Activated CD4-positive, CD25-positive, alpha-beta regulatory T cell treated with anti-CD3 and anti-CD28 coated beads, Interleukin-2, amount 50 U/mL, for 24 hours (primary cell): ENCODE measurements at places on chromosomes 2 and 18.

GRCh38 chr2:80364524-80365212 is 60.1 kb upstream of the LRRTM1 start:
- ATAC-seq, result no peak

- ATAC-seq, result no peak
These were observed 2.3 kb downstream of the TM4SF20 start for GRCh38 chr2:227376656-227377396.

DNA sequence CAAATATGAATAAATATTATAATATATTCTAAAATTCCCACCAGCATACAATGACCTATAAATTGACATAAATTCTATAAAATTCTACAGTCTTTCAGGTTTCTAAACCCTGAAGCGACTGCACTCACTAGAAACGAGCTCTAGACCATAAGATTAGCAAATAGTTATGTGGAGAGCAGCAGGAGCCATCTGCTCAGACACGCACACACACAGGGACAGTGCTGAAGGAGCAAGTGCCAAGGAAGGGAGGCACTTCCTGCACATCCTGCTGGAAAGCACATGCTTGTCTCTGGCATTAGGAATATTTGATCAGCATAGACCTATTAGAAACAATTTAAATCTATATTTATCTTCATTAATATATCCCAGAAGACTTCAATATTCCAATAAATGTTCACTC is 713.9 kb upstream of the CDH2 start:
- ATAC-seq, result no peak

DNA sequence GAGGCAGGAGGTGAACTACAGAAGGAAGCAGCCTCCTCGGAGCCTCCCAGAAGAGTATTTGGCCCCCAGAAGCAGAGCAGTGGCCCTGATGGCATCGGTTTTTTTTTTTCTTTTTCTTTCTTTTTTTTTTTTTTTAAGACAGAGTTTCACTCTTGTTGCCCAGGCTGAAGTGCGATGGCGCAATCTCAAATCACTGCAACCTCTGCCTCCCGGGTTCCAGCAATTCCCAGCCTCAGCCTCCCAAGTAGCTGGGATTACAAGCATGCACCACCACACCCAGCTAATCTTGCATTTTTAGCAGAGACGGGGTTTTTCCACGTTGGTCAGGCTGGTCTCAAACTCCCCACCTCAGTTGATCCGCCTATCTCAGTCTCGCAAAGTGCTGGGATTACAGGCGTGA is 34.8 kb upstream of the NCKAP5 start:
- ATAC-seq, result no peak

DNA sequence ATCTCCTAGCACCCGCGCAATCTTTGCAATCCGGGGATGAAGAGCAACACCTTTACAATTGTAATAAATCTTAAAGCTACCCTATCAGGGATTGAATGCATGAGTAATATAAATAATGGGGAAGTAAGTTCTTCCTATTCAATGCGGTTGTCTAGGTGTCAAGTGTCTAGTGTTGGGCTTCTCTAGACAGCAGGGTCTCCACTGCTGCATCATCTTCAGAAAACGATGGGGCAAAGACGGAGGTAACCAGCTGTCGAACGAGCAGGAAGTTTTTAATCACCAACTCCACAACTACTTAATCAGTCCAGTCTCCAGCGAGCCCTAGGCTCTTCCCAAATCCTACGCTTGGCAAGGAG is 573 bp downstream of the STAM2 start:
- ATAC-seq, result peak; percentile 7

- ATAC-seq, result no peak
These were observed 559.3 kb upstream of the PIK3C3 start for GRCh38 chr18:41395695-41396094.

DNA sequence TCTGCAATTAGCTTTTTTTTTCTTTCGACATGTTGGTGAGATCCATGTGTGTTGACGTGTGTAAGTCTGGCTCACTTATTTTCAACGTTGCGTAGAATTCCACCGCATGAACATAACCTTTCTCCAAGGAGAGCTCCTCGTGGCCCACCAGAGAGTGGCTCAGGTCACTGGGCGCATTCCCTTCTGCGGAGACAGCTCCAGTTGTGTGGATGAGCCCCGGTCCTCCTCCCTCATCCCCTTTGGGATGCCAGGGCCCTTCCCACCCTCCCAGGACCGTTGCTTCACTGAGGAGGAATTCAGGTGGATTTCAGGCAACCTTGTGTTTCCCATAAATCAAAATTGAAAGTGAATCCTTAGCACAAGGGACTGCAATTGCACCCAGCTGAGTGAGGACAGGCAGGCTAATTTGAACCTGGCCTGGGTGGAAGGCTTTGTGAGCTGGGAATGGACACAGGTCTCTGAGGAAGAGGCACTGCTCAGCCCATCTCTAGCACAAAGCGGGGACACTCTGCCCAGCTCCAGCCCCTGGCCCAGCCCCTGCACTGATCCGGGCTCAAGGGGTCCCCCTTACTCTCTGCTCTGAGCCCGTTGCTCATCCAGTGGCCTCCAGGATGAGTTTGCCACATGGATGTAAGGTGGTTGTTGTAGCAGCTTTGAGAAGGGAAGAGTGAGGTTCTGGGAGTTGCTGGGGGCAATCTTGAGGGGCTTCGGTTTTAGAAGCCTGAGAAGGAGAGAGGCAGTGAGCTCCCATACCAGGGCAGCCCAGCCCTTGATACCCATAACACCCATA is 57.8 kb upstream of the HAAO start:
- no peak for ATAC-seq

DNA sequence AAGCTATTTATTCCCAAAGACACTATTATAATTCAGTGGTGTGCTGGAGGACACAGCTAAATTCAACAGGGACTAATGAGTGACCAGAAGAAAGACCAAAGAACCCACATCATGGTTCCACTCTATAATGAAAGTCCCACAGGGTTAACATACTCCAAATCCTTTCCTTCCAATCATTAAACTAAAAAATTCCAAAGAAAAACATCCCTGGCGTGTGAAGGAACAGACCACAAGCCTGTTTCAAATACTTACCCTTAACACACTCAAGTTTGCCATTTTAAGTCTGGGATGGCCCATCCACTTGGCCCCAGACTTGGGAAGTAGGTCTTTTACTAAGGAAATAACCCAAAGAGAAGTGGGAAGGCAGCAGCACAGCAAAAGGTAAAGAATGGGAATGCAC is 150.1 kb upstream of the CCDC150 start:
- ATAC-seq, result no peak

DNA sequence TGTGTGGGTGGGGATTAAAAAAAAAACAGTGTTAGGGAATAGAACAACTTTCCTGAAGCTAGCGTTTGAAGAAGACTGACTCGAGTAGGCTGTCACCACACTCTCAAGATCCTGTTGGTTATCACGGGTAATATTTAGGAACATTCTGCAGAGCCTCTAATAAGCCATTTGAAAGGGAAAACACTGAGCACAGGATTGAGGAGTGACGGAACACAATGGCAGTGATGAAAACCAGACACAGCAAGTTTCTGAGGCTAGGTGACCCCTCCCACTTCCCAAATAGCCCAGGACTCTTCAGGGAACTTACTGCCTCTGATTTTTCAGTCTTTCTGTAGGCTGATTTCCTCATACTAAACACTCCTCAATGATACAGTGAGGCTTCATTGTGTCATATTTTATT is 88.2 kb upstream of the TMEM200C start:
- ATAC-seq, result no peak

DNA sequence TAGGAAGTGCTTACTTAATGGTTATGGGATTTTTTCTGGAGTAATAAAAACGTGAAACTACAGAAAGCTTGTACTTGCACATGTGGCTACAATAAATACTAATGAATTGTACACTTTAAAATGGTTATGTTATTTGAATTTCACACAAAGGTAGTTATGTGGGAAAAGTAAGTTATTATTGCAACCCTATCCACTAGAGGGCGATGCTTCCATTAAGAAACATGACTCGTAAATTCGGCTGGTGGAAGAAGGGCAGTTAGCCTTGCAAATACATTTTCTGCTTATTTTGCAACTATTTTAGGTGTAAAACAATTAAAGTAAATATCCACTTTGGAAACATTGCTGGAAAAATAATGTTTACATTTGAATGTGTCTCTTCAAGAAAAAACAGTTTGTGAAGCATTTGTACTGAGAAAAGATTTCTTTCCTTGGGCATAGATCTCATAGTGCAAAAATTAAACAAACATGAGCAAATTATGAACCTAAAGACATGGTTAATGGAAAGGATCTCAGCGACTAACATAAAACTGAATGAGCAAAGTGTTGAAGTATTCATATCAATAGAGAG is 68.1 kb upstream of the CSRNP3 start:
- ATAC-seq, result no peak

DNA sequence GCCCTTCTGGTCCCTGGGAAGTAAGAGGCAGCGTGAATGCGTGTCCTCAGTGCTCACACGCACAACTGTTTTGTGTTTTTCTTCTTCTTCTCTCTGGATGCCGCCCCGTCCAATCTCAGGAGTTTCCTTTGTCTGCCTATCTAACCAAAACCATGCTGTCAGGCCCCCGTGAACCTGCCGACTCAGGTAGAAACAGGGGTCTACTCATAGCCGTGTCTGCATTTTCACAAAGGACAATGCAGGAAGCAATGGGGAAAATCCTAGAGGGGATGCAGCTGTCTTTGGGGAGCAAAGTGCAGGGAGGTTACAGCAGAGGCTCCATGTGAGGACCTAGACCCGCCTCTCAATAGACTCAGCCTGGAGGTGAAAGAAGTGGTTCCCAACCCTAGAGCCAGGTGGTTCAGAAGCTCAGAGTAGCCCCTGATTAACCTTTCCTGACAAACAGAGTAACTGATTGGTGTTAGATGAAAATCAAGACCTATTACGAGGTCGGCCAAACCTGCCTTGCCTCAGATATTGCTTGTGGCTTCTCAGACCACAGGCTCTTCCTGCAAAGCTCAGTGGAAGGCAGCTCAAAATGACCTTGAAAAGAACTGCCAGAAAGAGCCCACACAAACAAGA is 49.3 kb downstream of the CD226 start:
- ATAC-seq, result peak; percentile 18

DNA sequence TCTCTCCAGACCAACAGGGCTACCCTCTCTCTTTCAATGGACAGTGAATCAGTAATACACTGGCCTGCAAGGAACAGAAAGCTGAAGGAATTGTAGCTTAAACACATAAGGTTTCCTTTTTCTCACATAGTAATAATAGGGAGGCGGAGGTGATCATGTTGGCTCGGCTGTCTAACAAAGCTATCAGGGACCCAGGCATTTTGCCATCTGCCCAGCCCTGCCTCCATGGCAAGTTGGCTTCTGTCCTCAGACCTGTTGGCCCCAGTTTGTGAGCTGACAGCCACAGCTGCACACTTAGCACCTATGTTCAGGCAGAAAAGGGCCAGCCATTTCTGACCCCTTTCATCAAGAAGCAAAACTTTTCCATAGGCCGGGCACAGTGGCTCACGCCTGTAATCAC is 2.0 kb upstream of the CHRNG start:
- no peak for ATAC-seq

- no peak for ATAC-seq
These were observed 191.9 kb downstream of the ARL4C start for GRCh38 chr2:234304950-234305349.

- no peak for ATAC-seq
These were observed 19.8 kb downstream of the CCT7 start for GRCh38 chr2:73253901-73254300.

GRCh38 chr2:132877923-132878322 is 207.9 kb upstream of the LYPD1 start:
- no peak for ATAC-seq

DNA sequence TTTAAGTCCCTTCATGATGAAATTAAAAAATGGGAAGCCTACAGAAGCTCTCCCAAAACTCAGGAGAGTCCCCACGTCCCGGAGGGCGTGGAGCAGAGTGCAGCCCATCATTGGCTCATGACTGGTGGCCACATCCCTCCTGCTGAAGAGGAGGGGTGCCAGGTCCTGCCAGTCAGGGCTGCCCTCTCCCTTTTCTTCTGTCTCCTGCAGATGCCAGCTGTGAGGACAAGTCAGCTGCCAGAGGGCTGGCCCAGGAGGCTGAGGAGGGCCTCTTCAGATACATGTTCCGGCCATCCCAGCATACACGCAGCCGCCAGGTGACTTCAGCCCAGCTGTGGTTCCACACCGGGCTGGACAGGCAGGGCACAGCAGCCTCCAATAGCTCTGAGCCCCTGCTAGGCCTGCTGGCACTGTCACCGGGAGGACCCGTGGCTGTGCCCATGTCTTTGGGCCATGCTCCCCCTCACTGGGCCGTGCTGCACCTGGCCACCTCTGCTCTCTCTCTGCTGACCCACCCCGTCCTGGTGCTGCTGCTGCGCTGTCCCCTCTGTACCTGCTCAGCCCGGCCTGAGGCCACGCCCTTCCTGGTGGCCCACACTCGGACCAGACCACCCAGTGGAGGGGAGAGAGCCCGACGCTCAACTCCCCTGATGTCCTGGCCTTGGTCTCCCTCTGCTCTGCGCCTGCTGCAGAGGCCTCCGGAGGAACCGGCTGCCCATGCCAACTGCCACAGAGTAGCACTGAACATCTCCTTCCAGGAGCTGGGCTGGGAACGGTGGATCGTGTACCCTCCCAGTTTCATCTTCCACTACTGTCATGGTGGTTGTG is 2.6 kb downstream of the INHA start:
- no peak for ATAC-seq

DNA sequence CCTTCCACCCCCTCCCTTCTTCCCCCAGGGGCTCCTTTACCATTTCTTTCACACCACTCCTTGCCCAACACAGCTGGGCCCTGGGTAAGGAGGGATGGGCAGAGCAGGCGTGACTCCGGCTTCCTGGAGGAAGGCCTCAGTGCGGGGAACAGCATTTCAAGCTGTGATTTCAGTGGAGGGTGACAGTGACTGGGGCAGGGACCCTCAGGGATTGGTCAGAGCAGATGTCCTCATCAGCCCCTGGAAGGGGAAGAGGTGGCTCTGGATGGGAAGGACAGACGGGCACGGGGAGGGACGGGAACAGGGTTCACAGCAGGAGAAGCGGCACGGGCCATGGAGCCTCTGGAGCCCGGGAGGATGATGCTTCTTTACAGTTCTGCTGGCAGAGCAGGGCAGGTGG is 130.8 kb upstream of the TWIST2 start:
- no peak for ATAC-seq

- no peak for ATAC-seq
These were observed 526.3 kb upstream of the LRRTM1 start for GRCh38 chr2:80830891-80831290.

DNA sequence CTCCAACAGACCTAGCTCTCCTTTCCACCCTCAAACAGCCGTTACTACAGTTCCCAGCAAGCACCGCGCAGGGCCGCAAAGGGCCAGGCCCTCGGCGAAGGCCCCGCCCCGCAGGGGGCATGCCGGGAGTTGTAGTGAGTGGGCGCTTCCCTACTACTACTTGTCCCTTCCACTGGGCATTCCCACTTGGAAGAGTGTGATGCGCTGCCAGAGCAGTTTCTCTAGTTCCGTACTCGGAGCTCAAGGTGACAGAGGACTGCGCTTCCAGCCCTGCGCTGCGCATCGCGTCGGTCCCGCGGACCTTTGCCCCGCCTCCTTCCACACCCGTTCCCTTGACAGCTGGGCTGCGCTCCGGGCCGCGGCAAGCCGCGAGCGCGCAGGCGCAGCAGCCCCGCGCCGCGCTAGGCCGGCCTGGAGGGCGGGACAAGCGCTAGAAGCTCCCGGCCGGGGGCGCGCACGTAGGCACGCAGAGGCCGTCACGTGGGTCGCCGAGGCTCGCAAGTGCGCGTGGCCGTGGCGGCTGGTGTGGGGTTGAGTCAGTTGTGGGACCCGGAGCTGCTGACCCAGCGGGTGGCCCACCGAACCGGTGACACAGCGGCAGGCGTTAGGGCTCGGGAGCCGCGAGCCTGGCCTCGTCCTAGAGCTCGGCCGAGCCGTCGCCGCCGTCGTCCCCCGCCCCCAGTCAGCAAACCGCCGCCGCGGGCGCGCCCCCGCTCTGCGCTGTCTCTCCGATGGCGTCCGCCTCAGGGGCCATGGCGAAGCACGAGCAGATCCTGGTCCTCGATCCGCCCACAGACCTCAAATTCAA is at the start of gene VAPA:
Gene VAPA, plus strand, starts transcription at position 491 of the 808 bp plus-strand sequence. Its CDS starts 241 bp downstream, at position 732.
- peak; percentile 84 for ATAC-seq
